Astrocyte (in vitro differentiated cells and primary cell): ENCODE measurements at places on chromosomes 5 and 9.

DNA sequence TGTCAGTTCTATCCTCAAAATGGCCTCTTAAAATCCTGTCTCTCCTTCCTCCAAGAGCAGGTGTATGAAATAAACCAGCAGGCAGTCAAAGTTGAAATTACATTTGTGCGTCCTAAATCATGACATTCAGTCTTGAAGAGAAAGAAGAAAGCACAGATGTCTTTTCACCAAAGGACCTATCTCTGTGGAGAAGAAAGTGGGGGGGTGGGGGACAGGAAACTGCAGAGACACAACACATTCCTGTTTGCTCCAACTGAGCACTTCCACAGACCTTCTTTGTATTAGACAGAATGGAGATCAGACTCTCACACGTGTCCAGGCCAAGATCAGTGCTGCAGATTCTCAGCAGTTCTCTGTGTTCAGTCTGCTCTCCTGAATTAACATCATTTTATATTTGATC lies 471.9 kb upstream of the RGMB start:
- DNase-seq: peak; percentile 13

- DNase-seq: no peak
These were observed at the start of gene DPP7 for GRCh38 chr9:137114613-137115393. Gene DPP7, minus strand, starts transcription at chr9:137114733. Its CDS starts 20 bp downstream, at chr9:137114713.

DNA sequence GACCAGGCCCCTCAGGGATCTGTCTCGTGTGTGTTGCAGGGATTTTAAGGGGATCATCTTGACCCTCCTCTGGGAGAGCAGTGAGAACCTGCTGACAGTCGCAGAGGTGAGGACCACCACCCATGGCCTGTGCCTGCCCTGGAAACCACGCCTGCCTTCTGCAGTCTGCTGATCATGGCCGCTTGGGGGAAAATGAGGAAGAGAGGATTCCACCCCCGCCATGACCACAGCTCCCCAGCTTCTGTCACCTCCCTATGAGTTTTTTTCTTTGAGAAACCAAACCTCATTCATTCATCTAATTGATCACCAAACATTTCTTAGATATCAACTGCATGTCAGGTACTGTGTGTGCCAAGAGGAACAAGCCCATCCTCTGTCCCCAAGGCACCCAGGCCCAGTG lies 46.3 kb upstream of the TDRD7 start:
- DNase-seq: no peak

- peak; percentile 83 for DNase-seq
These were observed 56.4 kb downstream of the PFDN1 start for GRCh38 chr5:140246378-140247122.

- DNase-seq: no peak
These were observed 347.6 kb downstream of the EBF1 start for GRCh38 chr5:158751961-158752655.

- DNase-seq: no peak
These were observed 51.0 kb downstream of the RFX3 start for GRCh38 chr9:3474821-3475220.

DNA sequence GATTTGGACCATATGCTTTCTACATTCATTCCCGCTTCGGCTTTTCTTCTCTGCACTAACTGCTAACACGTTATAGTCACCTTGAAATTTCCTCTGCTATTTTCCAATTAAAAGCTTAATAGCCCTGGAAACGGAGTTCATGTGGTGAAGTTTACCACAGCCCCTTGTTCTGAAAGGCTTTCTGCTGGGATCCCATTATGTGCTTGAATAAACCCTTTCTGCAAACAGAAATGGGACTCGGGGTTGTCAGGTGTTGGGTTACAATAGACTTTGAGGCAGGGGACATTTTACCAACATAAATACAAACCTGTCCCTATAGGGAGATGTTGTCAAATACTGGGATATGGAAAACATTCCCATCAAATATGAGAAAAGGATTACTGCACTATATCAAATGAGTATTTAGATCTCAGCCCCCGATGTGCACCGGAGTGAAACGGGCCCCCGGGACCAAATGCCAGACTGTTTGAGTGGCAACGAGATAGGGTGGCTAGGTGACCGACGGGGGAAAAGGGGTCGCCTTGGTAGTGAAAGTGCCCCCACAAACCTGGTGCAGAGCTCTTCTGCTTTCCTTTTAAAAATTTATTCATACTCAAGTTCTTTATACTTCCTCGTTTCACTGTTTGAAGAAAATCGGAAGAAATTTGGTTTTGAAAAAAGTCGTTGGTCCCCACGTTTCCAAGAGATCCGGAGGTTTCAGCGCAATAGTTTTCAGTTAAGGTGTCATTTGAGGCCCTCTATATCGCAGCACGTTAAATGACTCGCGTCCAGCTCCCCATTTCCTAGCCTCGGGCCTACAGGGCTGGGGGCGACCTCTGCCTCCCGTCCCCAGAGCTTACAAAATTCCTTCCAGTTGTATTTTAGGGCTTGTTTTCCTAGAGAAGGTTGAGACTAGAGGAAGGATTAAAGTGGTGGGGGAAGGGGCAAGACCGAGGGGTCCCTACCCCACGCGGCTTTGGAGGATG lies 2.1 kb upstream of the DMRT3 start:
- no peak for DNase-seq

DNA sequence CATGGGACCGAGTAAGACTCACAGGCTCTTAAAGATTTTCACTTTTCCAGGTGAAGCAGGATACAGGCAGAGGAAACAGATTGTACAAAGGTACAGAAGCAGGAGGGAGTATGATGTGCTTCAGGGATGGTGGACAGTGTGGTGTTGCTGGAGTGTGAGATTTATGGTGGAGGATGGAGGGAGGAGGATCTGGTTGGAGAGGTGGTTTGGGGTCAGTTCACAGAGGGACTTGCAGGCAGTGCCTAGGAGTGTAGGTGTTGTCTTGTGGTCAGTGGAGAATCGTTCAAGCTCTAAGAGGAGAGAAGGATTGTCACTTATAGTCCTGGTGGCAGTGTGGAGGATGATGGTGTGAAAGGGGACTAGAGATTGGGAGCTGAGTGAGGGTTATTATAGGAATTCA lies 11.8 kb downstream of the RALGPS1 start:
- no peak for DNase-seq

GRCh38 chr5:544675-545355 lies 20.6 kb upstream of the SLC9A3 start:
- DNase-seq: no peak

DNA sequence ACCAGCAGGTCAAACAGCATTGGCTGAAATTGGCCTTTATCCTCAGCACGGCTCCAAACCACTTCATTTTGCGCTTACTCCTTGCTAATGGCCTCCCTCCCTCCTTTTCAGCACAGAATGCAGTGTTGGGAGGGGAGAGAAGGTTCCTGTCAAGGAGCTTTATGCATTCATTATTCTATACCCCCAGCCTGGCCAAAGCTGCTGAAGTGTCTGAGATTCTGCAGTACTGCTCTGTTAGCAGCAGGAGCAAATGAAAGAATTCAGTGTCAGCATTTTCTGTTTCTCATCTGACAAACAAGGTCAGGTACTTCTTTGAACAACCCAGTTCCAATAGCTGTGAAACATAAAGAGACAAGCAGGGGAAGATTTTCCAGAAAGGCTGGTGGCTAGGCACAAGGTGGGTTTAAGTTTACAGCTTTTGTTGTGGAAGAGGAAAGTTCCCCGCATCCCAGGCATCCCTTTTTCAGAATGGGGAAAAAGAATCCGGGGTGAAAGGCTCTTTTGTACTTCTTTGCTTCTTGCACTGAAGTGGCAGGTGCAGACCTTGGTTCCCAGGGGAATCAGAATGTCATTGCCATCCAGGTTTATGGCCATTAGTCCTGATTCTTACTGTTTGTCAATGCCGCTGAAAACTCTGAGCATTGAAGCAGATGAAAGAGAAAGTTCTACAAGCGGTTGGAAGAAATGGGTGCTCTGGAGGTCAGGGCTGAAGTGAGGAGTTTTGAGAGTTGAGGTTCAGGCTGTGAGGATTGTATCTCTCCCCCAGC lies 109.3 kb upstream of the APC start:
- no peak for DNase-seq

- DNase-seq: no peak
These were observed 40.8 kb downstream of the ELL2 start for GRCh38 chr5:95920822-95921221.

DNA sequence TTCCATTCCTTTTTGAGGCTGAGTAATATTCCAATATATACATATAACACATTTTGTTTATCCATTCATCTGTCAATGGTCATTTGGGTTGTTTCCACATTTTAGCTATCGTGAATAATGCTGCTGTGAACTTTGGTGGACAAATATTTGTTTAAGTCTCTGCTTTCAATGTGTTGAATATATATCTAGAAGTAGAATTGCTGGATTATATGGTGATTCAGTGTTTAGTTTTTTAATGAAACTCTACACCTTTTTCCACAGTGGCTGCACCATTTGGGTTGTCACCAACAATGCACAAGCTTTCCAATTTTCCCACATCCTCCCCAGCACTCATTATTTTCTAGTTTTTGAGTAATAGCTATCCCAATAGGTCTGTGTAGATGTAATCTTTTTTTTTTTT lies 69.5 kb downstream of the ACTBL2 start:
- no peak for DNase-seq

- no peak for DNase-seq
These were observed 1031.6 kb upstream of the WWC1 start for GRCh38 chr5:167259806-167260205.

GRCh38 chr5:172065431-172066065 lies 59.1 kb upstream of the FBXW11 start:
- peak; percentile 14 for DNase-seq

DNA sequence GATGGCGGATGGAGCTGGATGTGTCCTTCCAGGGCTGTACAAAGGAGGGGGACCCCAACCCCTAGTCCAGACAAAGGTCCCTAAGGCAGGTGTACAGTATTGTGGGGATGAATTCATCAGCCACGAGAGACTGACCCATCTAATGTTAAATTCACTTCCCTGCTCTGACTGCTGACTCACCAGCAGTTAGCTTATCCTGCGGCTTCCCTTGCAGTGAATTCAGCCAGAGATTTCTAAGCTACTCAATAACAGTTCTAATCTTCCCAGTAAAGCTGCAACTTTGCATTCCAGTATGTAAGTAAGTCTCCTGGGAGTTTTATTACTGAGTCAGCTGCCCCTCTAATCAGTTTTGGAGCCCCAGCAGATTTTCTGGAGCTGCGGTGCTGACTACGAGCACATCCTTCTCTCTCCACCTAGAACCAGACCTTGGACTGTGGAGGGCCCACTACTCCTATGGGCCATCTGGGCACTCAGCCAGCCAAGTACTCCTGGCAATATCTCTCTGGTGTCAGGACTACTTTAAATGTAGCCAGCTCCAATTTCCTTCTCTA lies 16.1 kb downstream of the B4GALT1 start:
- peak; percentile 98 for DNase-seq

GRCh38 chr5:113276001-113276400 lies 158.8 kb downstream of the TSSK1B start:
- DNase-seq: no peak

- DNase-seq: no peak
These were observed 123.4 kb downstream of the ADAMTS2 start for GRCh38 chr5:179221877-179222220.

DNA sequence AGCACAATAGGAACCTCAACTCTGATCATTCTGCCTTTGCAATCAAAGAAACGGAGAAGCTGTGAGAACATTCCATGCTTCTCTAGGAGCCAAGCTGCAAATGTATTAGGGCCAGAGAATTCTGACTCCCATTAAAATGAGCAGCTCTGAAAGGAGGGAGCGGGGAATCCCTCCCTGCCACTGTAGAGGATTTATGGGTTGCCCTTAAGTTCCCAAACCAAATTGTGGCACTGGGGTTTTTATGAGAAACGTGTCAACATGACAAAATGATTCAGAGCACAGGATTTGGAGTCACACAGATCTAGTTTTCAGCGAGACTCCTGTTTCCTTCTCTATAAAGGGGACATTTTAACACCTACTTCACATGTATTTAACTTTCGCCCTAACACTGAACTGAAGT lies 1.8 kb downstream of the IL6ST start:
- no peak for DNase-seq

- DNase-seq: no peak
These were observed 41.0 kb downstream of the ALDH1A1 start for GRCh38 chr9:72911816-72912215.

GRCh38 chr9:130433168-130433946 lies 11.4 kb upstream of the ASS1 start:
- DNase-seq: peak; percentile 35

GRCh38 chr5:62134811-62135210 lies 171.2 kb upstream of the KIF2A start:
- no peak for DNase-seq

DNA sequence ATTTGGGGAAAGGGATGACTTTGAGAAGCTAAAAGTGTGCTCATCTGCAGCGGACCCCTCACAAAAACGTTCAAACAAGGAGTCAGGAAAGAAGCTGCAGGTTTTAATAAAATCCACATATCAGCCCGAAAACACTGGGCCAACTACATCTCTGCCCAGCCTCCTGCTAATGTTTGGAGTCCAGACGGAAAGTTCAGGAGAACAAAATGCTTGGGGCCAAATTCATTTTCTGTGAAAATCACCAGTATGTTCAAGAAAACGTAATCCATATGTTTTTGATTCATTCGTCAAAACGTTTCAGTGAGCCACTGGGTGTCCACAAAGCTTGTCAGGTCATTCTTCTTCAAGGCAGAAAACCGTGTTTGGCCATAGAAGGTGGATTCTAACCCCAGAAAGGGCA lies 87.5 kb upstream of the GAS1 start:
- DNase-seq: no peak

GRCh38 chr9:124328285-124328684 lies 70.5 kb downstream of the NEK6 start:
- DNase-seq: no peak

DNA sequence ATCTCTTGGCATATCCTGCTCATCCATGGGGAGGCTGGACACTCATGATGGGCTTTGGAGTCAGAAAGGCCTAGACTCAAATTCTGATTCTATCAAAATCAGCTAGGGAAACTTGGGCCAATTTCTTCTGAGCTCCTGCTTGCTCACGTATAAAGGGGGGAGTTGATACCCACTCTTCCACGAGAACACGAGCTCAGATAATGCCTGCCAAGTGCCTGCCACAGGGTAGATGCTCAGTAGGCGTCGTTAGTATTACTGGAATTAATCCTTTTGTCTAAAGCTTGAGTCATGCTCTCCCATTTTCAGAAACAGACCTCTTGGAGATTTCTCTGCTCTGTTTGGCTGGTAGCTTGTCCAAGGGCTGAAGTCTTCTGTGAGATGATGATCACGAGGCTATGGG lies 238.3 kb upstream of the MVB12B start:
- no peak for DNase-seq

GRCh38 chr9:134502809-134503211 lies 138.8 kb upstream of the COL5A1 start:
- DNase-seq: peak; percentile 98
